NCI-H2081 treated with DMSO at 0.1 percent for 48 hours (cell line): ENCODE measurements at places on chromosomes 1 and 21.

DNA sequence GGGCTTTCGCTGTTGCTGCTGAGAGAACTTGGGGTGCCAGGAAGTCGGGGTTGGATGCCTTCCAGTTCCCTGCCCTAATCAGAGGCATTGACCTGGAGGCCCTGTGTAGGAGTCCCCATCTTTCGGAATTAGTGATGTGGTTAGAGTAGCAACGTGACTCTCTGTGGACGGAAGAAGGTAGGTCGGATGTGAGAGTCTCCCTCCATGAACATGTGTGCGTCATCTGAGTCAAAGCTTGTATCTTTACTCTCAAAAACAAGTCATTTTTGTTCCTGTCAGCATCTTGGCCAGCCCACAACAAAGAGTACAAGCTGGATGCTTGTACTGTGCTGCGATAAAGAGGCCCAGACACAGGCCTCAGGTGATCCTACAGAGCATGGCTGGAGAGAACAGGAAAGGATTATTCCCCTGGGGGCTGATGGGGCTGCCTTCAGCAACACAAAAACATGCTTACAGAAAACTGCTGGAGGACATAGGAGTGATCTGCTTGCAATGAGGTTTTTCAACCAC lies 31.0 kb upstream of the IL10 start:
- no peak for DNase-seq

DNA sequence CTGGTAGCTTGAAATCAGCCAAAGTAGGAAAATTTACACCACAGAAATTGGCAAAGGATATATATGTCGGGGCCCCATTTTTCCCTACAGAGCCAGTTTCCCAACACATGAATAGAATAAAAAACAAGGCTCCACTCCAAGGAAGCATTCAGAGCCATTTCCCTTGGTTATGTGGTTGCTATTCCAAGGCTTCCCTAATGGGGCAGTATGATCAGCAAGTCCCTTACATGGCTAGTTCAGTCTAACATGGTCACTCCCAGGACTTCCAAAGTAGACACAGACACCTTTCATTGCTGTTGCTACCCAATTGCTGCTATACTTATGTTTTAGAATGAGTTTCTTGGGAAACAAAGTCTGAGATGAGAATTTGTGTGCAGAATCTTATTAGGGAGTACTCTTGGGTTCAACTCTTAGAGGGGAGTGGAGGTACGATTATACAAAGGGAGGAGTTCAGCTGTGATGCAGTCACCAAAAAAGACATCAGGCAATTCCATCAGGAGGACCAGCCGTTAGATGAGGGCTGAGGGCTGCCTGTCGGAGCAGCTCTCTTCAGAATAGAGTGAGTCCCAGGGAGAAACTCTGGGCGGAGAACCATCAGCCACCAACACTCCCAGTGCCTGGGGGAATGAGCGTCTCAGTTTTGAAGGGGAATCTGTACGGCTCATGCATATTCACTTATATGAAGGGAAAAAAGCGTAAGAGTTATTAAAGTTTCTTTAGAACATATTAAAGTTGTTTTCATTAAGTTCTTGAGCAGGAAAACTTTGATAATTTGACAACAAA lies 92.9 kb downstream of the C21orf91 start:
- no peak for DNase-seq

GRCh38 chr1:84090447-84091245 lies 53.4 kb upstream of the PRKACB start:
- DNase-seq = no peak

DNA sequence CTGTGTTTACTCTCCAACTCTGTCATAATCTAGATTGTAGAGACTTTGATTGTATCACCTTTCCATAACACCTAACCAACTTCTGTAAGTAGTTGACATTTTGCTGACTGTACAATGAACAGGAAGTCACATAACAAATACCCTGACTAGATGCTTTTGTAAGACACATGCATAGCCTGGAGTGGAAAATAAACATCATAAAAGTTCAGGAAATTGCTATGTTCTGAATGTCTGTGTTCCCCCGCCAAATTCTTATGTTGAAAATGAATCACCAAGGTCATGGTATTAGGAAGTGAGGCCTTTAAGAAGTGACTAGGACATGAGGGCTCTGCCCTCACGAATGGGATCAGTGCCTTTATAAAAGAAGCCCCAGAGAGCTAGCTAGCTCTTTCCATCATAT lies 40.4 kb upstream of the ZSWIM5 start:
- no peak for DNase-seq

- no peak for DNase-seq
Measured at GRCh38 chr1:11731691-11732283, 4.1 kb upstream of the AGTRAP start.

DNA sequence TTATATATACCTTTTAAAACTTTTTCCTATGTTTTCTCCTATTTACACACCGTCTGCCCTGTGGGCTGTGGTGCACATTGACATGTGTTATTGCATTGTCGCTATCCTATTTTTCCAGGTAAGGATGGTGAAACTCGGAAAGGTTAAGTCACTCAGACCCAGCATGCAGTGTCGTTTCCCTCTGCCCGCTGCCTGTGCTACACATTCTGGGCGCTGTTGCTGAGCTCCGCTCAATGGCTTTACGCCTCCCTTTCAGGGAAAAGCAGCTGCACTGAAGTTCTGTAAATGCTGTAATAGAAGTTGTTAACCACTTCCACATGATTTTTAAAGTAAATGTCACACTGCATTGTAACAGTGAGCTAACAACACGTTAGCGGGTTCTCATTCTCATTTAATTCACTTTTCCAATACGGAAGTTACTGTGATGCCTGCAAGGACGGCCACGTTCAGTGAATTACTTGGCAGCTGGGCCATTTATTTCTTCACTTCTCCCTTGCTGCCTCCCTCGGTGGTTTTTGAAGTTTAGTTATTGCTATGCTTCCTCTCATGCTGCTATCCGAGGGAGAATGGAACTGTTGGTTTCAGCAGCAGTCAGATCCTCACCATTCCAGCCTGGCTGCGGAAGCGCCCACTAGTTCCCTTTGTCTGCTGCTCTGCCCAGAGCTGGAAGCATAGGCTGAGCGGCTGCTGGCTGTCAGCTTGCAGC lies 288.7 kb downstream of the SPATA17 start:
- no peak for DNase-seq

GRCh38 chr1:29267321-29268070 lies 31.2 kb downstream of the PTPRU start:
- no peak for DNase-seq

DNA sequence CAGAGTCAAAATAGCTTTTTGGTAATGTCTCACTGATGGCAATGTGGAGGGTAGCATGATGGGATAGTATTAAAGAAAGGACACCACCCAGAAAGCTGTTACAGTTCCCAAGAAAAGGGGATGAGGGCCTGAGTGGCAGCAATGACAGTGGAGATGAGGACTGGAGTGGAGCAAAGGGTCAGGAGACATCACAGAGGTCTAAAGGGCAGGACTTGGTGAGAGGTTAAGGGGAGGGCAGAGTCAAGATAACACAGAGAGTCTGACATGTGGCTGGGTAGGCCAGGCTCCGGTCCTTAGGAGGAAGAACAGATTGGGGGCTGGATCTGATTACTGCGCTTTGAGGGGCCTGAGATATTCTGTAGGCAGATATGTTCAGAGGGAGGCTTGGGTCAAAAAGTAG lies 19.3 kb downstream of the ELF3 start:
- DNase-seq = no peak

DNA sequence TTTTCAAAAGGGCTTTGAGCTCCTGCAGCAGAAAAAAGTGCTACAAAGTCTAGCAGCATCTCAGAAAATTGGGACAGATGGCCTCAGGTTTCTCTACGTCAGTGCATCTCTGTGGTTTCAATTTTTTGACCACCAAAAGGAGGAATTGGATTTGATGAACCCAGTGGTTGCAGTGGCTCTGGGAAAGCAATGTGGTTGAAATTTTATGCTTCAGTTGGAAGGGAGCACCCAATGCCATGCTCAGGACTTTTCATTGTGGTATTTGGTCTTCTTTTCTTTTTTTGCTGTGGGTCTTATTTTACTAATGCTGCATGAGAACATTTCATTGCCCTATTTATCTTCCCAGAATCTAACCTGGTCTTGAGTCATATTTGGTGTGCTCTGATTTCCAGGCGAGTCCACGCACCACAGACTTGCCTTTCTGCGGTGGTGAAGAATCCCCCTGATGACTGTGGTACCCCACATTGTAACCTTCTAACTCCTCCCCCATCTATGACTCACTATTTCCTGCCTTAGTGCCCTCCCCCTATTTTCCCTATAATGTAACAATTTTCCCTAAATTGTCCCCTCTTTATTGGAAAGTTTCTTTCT lies 56.7 kb downstream of the S1PR1 start:
- no peak for DNase-seq

DNA sequence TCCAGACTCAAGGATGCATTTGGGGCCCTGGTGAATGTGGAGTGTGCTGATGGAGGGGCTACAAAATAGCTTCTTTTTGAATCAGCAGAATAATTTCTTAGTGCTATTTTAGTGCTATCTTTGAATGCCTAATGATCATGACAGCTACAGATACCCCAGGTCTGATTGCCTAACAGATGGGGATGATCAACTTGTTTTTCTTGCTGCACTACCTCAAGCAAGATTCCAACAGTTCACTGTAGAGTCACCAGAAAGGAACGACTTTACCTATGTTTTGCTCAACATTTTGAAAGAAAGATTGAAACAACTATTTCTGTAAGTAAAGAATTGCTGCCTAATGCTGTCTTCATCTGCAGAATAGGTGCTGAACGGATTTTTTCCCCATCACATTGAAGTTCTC lies 42.6 kb upstream of the VAV3 start:
- DNase-seq = no peak
